Tibial nerve (tissue), 4 donors: ENCODE measurements at places on chromosomes 5 and 9.

GRCh38 chr5:143342607-143343006 lies 60.9 kb downstream of the NR3C1 start:
- H3K4me3 ChIP-seq, result no peak overlapping the region
- no peaks in the 10 kb centered on the region for H3K36me3 ChIP-seq
- no peaks in the 10 kb centered on the region for H3K4me1 ChIP-seq
- no peak overlapping the region for H3K27ac ChIP-seq

- H3K27ac ChIP-seq, result no peak overlapping the region
- no peaks in the 10 kb centered on the region for H3K36me3 ChIP-seq
- H3K4me3 ChIP-seq, result no peak overlapping the region
- no peaks in the 10 kb centered on the region for H3K4me1 ChIP-seq
- H3K27me3 ChIP-seq, result no peaks in the 10 kb centered on the region
Measured at GRCh38 chr5:25020454-25020853, 375.7 kb upstream of the CDH10 start.

GRCh38 chr5:154258531-154259217 lies 68.1 kb downstream of the GALNT10 start:
- H3K4me3 ChIP-seq, result no peak overlapping the region
- H3K36me3 ChIP-seq, result no peaks in the 10 kb centered on the region
- H3K27ac ChIP-seq, result no peak overlapping the region
- no peaks in the 10 kb centered on the region for H3K4me1 ChIP-seq
- no peak for DNase-seq

- no peak for DNase-seq
- H3K4me1 ChIP-seq, result peaks cover 21% of the 10 kb centered on the region
- H3K36me3 ChIP-seq, result no peaks in the 10 kb centered on the region
- no peak overlapping the region for H3K27ac ChIP-seq
- no peak overlapping the region for H3K4me3 ChIP-seq
- H3K27me3 ChIP-seq, result no peaks in the 10 kb centered on the region
Measured at GRCh38 chr9:111959468-111960359, 63.1 kb downstream of the UGCG start.
